ENCODE measurements at places on chromosomes 3 and 15.

- DNase-seq: no peak
These were observed 138.5 kb downstream of the RORA start for GRCh38 chr15:61090386-61091288.

DNA sequence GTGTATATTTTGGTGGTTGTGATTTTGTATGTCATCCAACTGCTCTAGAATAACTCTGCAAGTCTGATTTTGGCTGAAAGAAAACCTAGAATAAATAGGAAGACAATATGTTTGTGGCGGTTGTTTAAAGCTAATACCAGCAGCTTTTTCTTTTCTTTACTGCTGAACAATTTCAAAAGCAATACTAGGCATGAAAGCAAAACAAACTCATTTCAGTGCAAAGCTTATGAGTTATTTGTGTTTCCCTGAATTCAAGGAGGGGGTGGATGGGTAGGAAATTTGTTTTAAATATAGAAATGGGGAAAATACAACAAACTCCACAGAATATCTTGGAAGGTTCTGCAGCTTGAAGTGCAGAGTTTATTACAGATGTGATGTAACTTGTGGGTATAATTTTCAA lies 1041.9 kb upstream of the NR2F2 start:
- DNase-seq: no peak

GRCh38 chr3:4797201-4797705 lies 182.0 kb upstream of the BHLHE40 start:
- DNase-seq: no peak

DNA sequence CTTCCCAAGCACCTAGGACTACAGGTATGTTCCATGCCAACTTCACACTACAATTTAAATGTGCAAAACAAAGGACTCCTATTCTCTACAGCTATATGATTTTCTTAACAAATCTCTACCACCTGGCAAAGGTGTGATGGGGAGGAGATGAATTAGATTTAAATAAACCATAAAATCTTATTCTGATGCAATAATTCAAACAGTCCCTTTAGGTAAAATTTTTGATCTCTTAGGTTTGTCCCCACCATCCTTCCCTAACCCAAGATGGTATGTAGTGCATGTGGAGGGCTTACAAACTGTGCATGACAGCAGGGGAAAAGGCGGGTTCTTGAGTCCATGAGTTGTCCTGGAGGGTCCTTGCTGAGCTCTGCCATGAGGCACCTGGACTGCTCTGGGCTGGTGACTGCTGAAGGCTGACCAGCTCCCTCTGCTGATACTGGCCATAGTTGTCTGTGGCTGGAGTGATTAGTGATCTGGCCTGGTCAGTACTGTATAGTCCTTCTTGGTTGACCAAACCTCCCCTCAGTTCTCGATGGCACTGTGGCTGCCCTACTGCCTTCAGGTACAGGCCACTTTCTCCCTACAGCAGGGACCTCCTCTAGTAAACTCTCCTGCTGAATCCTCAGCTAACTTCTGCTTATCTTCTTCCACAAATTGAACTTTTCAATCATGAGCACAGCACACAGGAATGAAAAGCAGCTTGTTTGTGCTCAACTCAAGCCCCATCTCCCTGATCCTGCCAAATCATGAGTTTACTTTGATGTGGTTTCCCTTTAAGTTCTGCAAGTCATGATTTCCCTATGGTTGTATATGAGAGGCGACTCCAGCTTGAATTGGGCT lies 30.1 kb downstream of the CFAP161 start:
- no peak for DNase-seq

DNA sequence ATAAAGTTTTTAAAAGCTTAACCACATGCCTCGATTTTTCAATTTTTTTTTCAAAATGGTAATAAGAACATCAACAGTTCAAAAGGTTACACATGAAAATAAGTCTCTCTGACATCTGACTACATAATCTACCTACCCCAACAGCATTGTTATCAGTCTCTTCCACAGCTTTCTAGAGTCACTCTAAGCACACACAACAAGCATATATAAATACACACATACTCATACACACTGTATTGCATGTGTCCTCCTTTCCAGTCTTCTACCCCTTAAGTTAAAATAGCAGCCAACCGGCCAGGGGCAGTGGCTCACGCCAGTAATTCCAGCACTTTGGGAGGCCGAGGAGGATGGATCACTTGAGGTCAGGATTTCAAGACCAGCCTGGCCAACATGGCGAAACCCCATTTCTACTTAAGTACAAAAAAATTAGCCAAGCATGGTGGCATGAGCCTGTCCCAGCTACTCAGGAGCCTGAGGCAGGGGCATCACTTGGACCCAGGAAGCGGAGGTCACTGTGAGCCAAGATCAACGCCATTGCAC lies 12.2 kb downstream of the TBL1XR1 start:
- no peak for DNase-seq

DNA sequence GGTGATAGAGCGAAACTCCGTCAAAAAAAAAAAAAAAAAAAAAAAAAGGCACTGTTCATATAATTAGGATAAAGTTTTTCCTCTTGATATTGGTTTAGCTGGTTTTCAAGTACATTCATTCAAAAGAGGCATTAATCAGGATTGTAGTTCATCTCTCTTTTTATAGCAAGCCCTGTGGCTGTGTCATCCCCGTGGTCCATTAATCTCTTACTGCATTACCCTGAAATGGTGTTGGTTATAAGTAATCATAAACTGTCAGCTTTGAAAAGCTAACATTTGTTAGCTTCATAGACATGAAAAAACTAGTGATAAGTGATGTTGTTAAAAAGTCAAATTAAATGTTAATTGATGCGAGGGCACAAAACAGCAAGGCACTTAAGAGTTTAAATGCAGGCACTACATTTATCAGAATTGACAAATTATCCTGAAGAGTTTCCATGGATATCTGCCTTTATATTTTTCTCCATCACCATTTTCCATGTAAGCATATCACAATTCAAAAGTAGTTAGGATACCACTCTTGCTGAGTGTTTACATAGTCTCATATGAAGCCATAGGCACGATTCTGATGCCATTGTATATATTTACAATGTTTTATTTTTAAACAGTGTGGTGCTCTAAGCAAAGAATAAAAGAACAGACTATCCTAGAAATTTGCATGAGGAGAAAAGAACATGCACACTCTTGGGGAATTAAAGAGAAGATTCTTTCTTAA lies 193.1 kb downstream of the OTOL1 start:
- no peak for DNase-seq

DNA sequence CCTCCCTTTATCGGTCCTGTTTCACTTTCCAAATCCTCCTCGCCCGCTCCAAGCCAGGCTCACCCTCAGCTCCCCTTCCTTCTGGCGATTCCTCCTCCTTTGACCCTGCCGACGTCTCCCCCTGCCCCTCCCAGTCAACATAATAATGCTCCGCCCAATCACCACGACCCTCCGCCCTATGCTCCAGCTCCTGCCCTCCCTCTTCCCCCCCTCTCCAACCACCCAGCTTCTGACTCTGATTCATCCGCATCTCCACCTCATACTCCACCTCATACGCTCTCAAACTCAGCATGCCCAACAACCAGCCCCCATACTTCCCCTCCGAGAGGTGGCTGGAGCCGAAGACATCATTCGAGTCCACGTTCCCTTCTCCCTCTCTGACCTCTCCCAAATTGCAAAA lies 7.1 kb upstream of the AADAC start:
- DNase-seq: no peak

- DNase-seq: no peak
These were observed 227.7 kb upstream of the SOX2 start for GRCh38 chr3:181484026-181484425.

DNA sequence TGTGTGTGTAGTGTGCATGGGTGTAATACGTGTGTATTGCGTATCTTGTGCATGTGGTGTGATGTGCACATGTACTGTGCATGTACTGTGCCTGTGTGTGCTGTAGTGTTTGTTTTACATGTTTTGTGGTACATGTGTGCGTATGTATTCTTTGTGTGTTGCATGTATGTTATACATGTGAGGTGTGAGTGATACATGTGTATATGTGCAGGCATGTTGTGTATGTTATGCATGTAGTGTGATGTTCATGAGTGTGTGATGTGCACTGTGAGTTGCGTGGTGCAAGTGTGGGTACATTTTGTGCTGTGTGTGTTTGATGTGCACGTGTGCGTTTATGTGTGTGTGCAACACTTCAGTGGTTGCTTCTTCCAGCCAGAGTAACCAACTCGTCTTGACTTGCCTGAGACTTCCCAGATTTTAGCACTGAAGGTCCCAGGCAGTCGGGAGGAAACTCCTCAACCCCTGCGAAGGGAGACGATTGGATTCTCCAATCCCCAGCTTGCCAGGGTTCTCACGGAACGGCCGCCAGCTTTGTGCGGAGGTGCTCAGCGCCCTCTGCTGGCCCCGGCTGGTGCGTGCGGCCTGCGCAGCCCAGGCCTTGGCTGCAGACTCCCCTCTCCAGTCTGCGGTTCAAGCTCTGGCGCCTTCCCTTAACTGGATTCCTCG lies 3.6 kb downstream of the GALNT15 start:
- DNase-seq: peak; percentile 82

DNA sequence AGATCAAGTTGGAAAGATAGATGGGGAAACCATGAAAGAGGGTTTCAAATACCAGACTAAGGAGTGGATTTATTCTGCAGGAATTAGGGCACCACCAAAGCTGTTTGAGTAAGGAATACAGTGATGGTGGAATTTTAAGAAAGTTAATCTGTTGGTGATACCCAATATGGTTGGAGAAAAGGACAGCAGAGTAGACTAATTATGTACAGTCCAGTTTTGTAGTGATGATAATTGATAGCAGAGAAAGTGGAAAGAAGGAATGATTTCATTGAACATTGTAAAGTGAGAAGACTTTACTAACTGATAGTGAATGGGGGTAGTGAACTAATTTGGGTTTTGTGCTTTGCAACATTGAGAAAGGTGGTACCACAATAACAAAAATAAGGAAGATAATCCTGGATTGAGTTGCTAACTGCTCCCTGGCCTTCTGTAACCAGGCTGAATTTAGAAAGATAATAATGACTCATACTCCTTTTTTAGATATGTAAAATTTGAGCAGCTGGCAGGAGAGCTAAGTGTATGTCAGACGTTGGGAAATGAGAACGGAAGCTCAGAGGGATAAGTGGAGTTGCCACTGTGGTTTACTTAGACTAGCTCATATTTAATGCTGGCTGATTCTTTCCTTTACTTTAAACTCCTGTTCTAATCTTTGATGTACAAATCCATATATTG lies 16.9 kb downstream of the TCAIM start:
- no peak for DNase-seq

DNA sequence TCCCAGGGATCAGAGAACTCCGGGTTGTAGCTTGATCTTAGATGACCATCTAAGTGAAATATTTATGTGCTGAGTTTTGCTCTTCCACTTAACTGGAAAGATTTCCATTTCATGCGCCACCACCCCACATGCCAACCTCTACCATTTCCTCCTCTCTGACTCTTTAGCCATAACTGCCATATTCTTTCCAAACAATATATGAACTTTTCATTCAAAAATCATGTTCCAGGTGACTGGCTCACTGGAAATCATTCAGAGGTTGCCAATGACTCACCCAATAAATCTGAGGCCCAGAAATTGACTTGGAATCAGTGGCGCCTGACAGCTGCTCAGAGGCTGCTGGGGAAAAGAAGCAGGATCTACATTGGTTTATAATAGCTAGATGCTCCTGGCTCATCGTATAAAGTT lies 31.6 kb upstream of the FAM174B start:
- no peak for DNase-seq

GRCh38 chr15:90552162-90552928 lies 22.6 kb downstream of the CRTC3 start:
- no peak for DNase-seq

GRCh38 chr3:39718674-39719595 lies 90.5 kb upstream of the MYRIP start:
- DNase-seq: no peak

GRCh38 chr15:66702035-66702786 lies at the start of gene SMAD6:
Gene SMAD6, plus strand, starts transcription at chr15:66702236. Its CDS starts 1,023 bp downstream, at chr15:66703259.
- peak; percentile 72 for DNase-seq

GRCh38 chr3:188053710-188054380 lies 100.1 kb upstream of the LPP start:
- DNase-seq: no peak

GRCh38 chr3:73520931-73521461 lies 103.7 kb downstream of the PDZRN3 start:
- no peak for DNase-seq

- DNase-seq: no peak
These were observed 35.5 kb downstream of the FBLN2 start for GRCh38 chr3:13584427-13584891.

DNA sequence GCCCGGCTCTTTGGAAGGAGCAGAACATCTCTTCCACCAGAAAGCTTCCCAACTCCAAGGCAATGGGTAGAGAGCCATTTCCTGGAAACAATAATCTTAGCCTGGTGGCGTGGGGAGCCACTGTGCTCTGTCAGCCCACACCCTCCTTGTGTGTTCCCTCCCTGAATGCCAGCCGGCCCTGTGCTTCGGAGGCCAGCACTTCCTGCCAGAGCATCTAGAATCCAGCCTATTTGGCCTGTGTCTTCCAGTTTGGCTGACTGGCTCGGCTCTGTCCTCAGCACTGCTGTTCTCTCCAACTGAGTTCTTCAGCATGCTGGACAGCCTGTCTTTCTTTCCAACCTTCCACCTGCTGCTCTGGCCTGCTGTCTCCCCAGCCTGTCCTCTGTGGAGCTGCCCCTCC lies 349.3 kb downstream of the MFSD1 start:
- DNase-seq: no peak

GRCh38 chr3:65350801-65351476 lies 663.1 kb upstream of the ADAMTS9 start:
- DNase-seq: no peak

All from stimulated activated CD4-positive, alpha-beta T cell treated with anti-CD3 and anti-CD28 coated beads, Interleukin-2, amount 100 ng/mL, for 24 hours (primary cell).